SK-N-MC (cell line): ENCODE measurements at places on chromosomes 2 and 18.

GRCh38 chr2:128401680-128402079, 83.0 kb upstream of the HS6ST1 start:
- no peak for DNase-seq

GRCh38 chr18:10482363-10482984, 28.0 kb downstream of the APCDD1 start:
- no peak for DNase-seq

GRCh38 chr18:48818329-48819254, 132.2 kb downstream of the SMAD7 start:
- no peak for DNase-seq

DNA sequence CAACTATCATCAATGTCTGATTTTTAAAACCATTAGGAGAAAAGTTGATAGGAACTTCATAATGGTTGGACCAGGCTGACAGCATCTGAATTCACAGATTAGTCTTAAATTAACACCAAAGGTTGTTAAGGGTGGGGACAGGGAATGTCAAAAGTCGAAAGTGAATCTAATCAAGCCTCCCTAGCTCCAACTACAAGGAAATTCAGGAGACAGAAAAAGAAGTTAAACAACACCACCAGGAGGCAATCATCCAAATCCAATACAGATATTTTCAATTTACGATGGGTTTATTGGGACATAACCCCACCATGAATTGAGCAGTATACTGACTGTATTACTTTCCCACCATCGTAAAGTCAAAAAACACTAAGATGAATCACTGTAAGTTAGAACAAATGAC, 32.8 kb downstream of the ATF2 start:
- no peak for DNase-seq

GRCh38 chr18:43279015-43279744, 1.9 kb upstream of the SYT4 start:
- peak; percentile 50 for DNase-seq

- no peak for DNase-seq
These were observed 165.1 kb downstream of the RPIA start for GRCh38 chr2:88856409-88857135.

- no peak for DNase-seq
These were observed 27.9 kb downstream of the NOL10 start for GRCh38 chr2:10661846-10662245.
